Chondrocyte (in vitro differentiated cells): ENCODE measurements at places on chromosomes 3 and 15. TPM values are rescaled to one million over a fixed set of nuclear protein-coding genes. Genes with fewer than 3 reads are reported as not detected.

GRCh38 chr15:98772895-98773294 lies 124.6 kb downstream of the IGF1R start:
- DNase-seq = no peak

DNA sequence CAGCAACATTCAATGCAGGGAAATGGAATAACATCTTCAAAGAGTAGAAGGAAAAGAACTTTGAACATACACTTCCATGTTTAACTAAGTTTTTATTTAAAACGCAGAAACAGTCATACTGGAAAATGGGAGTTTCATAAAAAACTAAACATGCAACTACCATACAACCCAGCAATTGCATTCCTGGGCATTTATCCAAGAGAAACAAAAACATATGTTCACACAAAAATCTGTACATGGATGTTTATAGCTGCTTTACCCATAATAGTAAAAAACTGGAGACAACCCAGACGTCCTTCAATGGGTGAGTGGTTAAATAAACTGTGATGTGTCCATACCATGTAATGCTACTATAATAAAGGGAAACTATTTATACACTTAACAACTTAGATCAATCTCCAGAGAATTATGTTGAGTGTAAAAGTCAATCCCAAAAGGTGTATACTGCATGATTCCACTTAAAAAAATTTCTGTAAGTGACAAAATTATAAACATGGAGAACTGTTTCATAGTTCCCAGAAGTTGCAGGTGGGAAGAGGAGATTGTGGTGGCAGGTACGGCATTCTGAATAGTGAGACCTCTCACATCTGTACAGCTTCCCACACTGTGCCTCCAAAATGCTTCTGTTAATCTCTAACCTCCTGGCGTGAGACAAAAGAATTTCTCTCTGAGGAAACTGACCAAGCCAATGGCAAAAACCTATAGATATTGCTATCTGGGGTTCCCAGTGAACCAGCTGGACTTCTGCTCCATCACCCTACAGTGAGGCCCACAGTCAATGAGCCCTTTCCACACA lies 23.1 kb downstream of the ISG20 start:
- DNase-seq = no peak

DNA sequence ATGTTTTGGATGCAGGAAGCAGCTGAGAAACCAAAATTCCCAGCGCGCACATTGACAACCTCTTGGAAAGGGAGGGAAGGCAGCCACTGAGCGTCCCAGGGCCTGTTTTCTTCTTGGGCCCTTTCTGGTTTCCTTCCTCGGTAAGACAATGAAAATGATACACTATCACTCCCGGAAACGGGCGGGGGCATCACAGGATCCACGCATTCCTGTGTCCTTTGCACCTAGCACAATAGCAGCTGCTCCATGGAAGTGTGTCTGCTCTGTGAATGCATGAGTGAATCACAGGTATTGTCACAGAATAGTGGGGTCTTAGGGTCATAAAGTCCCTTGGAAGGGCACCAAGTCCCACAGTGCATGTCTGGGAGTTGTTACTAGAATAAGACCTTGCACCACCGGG lies 6.3 kb upstream of the ITPKA start:
- no peak for DNase-seq

DNA sequence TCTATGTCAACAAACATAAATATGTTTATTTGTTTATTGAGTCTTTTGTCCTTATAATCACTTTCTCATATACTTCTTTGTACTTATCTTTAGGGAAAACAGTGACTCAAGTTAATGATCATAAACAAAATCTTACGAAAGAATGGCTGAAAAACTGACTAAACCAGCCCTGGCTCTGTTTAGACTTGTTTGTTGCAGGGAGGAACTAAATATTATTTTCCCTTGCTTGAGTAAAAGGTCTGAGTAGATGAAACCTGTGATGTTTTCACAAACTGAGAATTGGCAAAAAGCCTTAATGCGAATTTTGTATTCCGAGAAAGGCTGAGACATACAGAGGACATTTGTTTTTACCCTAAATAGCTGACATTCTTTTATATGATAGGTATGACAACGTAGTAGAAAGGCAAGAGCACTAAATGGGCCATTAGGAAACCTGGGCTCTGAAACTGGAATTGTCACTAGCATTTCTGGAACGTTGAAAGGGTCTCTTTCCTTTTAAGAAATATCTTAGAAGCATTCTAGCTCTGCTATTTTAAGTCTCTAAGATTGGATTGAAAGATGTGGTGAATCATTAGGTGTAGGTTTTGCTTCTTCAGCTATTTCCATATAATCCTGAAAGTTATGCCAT lies 18.2 kb upstream of the CLDN16 start:
- DNase-seq = no peak

GRCh38 chr3:165946360-165946759 lies 109.1 kb upstream of the BCHE start:
- DNase-seq = no peak

DNA sequence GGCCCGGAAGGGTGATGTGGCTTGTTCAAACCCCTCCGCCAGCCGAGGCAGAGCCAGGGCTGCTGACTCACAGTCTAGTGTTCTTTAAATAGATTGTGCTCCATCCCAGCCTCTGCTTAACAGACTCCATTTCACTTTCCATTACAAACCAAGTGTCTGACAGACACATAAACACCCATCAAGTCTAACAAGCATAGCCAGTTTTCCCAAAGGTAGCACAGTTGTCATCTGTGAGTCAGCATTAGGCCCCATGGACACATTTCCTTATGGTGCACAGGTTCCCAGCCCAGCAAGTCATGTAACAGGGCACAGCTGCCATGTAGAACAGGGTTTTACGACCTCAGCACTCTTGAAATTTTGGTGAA lies 109.9 kb upstream of the RAP2B start:
- DNase-seq = no peak

CMTM6 gene
- total RNA-seq = 51.8 to 59.0 TPM (median 54.0 TPM) in 3 replicates

TTLL13 gene
- total RNA-seq = 0.69 TPM in 1 of 3 replicates, not detected in the others
